NCI-H524 (cell line): ENCODE measurements at places on chromosomes 4 and X.

GRCh38 chrX:75076429-75076828 lies 79.7 kb downstream of the ABCB7 start:
- peak; percentile 14 for DNase-seq

GRCh38 chr4:83197555-83198235 lies 83.2 kb upstream of the PLAC8 start:
- DNase-seq = no peak

- DNase-seq = no peak
Observed at GRCh38 chr4:151921386-151921785, 160.6 kb upstream of the GATB start.

- peak; percentile 51 for DNase-seq
Observed at GRCh38 chrX:41334363-41335197, 618 bp downstream of the DDX3X start.

DNA sequence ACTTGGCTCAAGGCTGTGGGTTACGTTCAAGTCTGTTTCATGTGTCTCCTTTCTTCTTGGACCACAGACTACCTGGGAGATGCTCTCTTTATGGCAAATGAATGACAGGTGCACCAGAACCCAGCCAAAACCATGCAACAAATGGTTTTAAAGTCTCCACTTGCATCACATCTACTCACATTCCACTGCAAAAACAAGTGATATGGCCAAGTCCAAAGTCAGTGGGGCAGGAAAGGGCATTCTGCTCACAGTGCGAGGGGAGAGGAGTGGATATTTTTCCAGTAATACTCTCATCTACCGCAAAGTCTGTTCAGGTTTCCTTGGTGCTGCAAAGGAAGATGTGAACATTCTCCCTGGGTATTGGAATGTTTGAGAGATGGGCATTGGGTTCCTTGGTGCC lies 120.5 kb downstream of the UCHL1 start:
- no peak for DNase-seq

GRCh38 chrX:69109706-69110105 lies 55.5 kb downstream of the PJA1 start:
- DNase-seq = no peak

DNA sequence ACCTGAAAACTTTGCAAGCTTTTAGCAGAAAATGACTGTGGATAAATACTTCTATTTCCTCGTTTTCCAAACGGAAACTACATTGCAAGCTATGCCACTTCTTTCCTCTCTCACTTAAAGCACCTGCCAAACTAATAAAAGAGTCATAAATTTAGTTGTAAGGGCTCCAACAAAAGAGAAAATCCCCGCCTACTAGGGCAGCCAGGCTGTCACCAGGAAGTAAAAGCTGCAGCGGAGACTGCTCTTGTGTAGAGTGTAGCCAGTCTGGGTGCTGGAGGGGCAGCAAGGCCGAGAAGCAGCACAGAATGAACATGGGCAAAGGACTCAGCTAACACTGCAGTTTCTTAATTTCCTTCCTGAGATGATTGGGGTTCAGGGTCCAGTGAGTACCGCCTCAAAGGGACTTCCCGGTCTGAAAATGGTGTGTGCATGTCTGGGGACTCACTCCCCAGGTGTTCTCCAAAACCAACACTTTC lies 89.3 kb upstream of the MAML3 start:
- DNase-seq = peak; percentile 50

GRCh38 chr4:152132776-152133175 lies 372.0 kb upstream of the GATB start:
- no peak for DNase-seq

DNA sequence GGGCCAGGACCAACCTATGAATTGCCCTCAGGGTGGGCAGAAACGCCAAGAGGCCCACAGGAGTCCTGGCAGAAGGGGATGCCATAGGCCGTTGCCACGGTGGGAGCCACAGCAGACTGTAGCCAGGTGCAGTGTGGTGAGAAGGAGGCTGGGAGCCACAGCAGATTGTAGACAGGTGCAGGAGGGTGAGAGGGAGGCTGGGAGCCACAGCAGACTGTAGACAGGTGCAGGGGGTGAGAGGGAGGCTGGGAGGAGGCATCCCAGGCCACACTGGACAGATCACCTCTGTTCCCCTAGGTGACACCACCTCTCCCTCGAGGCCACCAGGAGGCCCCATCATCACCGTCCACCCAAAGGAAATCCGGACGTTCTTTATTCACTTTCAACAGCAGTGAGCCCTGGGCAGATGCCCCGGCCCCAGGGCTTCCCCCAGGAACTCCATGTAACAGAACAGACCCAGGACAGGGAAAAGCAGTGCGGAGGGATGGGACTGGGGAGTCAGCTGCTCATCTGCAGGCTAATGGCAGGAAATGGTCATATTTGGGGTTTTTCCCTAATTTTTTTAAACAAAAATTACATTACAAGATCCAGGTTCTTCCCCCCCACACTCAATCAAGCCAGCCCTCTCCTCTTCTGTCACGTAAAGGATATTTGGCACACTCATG lies 19.5 kb upstream of the MRFAP1 start:
- no peak for DNase-seq
